ENCODE measurements at places on chromosomes 7 and 10. TPM values are rescaled to one million over a fixed set of nuclear protein-coding genes. Genes with fewer than 3 reads are reported as not detected.

Gene SORCS1
- total RNA-seq, result not detected

Gene CYP3A4
- total RNA-seq, result not detected

Gene CHRM2
- total RNA-seq, result not detected

Gene CYP2C19
- not detected for total RNA-seq

Gene TAS2R4
- 0.61 TPM for total RNA-seq

Gene STN1
- total RNA-seq, result 48.7 TPM

Gene DRGX
- total RNA-seq, result not detected

Gene INA
- total RNA-seq, result under 0.01 TPM

Gene SPDYE2B
- not detected for total RNA-seq

Gene TSPAN12
- not detected for total RNA-seq

Gene EBLN1
- total RNA-seq, result not detected

Gene LRMDA
- 0.39 TPM for total RNA-seq

Gene HTR7
- total RNA-seq, result 22.6 TPM

Gene TMEM176A
- not detected for total RNA-seq

Gene TEX47
- total RNA-seq, result not detected

Gene CDH23
- 1.2 TPM for total RNA-seq

Gene VSTM4
- not detected for total RNA-seq

Gene LFNG
- total RNA-seq, result 30.1 TPM

Measured in hair follicular keratinocyte (primary cell).